NCI-H187 (cell line): ENCODE measurements at places on chromosomes 6 and 20.
A peak's percentile ranks its signal among the peaks of the same experiment; 100 is the strongest.

- no peak for DNase-seq
These were observed 39.1 kb upstream of the ARHGAP18 start for GRCh38 chr6:129748901-129749748.

DNA sequence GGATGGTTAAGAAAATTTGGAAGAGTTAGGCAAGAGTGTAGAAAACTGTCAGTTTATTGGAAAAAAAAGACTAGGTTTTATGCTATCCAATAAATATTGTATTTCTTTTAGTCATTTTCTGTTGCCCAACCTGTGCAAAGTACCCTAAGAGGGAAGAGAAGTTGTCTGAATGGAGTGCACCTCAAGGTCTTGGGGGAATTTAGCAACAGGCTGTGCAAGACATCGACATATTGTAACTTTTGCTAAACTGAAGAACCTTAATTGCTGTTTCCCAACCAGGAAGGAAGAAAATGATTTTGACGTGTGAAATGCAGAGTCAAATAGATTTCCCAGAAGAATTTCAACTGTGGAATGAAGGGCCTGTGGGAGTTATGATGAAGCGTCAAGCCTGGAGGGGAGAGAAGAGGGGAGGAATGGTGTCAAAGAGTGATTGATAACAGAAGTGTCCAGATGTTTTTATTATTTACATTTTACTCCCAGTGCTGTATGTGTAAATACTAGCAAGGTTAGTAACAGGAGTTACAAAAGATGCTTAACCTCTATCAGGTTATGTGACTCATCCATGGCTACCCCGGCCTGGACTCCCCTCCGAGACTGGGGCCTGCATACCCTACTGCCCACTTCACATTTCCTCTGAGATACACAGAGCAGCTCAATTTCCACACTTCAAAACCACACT, 246.8 kb downstream of the MYLK4 start:
- DNase-seq = no peak

DNA sequence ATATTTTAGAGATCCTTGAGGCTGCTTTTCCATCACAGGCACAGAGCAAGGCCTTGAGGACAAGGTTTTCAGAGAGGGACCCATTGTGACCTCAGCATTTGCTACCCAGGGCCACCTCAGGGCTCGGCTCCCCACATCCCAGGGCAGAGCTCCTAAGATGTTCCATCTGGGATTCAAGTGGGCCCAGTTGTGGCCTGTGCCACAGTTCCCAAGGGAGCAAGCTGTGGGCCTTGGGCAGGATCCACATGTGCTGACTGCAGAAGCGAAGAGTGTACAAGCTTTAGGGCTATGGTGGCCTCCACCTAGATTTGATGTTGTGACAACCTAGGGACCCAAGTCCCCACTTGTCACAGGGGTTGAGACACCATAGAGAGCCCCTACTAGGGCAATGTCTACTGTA, 608.1 kb downstream of the HACE1 start:
- DNase-seq = no peak

- DNase-seq = no peak
These were observed 3.5 kb downstream of the TBPL1 start for GRCh38 chr6:133956416-133957049.

- DNase-seq = no peak
These were observed 17.1 kb upstream of the MMP9 start for GRCh38 chr20:45991616-45992015.

DNA sequence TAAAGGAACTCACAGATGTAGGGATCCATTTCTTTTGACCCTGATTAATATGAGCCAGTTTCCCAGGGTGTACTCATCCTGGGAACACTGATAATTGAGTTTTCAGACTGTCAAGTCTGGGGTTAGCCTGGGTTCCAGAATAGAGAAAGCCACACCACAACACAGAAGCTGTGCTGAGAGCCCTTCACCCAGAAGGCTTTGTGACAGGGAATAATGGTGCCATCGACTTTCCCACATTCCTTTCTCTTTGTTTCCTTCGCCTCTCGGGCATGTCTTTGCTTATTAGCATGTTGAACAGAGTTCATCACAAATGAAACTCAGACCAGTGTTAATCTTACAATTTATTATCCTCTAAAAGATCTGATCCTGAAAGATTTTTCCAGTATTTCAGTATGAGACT, 95.0 kb downstream of the TCP11 start:
- DNase-seq = no peak

- no peak for DNase-seq
These were observed 81.8 kb downstream of the CLIC5 start for GRCh38 chr6:45933855-45934254.

- no peak for DNase-seq
These were observed 113.5 kb downstream of the OGFRL1 start for GRCh38 chr6:71402096-71402495.

DNA sequence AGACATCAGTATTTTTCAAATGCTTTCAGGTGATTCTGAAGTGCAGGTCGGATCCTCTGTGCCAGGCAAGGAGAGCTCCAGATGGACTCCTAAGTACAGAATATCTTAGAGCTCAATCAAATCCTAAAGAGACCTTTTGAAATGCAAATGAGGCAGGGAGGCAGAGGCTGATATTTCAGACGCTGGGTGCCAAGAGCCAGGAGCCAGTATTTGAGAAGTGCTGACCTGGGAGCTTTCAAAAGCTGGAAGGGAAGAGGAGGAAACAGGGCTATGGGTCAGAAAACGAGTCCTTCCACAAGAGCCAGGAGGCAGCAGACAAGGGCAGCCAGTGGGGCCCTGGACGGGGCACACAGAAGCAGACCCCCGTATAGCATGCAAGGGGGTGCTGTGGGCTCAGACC, 46.1 kb upstream of the DSN1 start:
- DNase-seq = peak; percentile 35

- no peak for DNase-seq
These were observed 6.4 kb downstream of the CDKAL1 start for GRCh38 chr6:20540683-20541082.

DNA sequence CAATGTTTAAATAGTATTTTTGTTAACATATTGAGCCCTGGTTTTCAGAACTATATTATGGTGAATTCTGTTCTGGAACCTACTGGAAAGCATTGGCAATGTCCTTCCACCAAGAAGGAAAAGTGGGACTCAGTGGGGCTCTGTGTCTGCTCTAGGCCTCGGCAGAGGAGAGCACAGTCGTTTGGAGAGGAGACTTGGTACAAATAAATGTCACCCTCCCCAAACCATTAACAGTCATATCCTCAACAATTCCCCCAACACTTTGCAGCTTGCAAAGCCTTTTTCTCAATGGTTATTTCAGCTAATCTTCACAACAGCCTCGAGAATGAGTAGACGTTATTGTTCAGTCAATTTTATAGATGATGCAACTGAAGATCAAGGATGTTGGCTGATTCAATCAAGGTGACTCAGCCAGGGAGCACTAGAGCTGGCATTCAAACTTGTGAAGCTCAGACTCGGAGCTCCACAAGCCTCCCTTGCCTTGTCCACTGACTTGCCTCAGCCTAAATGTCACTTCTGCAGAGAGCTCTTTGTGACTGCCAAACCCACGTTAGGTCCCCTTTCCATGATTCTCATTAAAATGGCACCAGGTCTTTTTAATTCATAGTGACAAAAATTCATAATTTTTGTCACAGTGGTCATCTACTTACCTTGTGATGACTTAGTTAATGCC, 60.6 kb downstream of the TOX2 start:
- no peak for DNase-seq

DNA sequence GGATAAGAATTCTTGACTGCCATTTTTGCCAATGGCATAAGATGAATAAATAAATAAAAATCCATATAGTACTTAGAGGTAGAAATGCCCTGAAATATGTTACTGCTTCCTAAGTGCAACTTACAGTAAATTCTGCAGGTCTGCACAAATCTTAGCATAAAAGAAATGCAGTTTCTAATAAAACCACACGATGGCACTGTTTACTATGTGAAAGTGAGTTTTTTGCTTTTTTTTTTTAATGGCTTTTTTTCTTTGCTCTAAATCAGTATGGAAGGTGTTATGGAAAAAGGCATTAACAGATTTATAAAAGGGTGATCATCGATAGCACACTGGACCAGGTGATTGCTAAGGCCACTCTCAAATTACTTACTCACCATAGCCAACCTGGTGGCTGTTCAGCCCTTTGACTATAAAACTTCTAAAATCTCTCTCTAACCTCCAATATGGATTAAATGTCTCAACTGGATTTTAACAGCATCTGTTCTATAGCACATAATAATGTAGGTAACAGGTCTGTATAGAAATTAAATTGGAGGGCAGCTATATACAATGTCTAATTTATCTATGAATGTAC, 45.8 kb downstream of the AHI1 start:
- DNase-seq = no peak

- DNase-seq = no peak
These were observed 14.8 kb downstream of the DDX43 start for GRCh38 chr6:73409395-73409794.

DNA sequence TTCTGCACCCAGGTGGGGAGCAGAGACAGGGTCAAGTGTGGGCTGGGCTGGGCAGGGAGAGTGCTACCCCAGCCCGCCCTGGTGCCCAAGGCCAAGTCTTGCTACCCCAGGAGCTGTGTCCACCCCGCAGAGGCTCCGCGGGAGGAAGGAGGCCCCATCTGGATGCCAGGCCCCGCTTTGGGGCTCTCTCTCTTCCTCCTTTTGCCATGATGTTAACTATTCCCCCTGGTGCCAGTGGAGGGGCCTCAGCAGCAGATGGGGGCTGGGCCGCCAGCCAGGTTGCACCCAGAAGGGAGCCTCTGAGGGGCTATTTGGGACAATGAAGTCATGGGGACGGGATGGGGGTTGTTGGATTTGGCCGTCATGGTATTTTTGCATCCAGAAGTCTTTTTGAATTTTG, 9.3 kb downstream of the SLC17A9 start:
- no peak for DNase-seq

- DNase-seq = no peak
These were observed 20.4 kb downstream of the PRSS16 start for GRCh38 chr6:27267857-27268434.

GRCh38 chr6:14174226-14174625, 56.7 kb downstream of the CD83 start:
- no peak for DNase-seq

DNA sequence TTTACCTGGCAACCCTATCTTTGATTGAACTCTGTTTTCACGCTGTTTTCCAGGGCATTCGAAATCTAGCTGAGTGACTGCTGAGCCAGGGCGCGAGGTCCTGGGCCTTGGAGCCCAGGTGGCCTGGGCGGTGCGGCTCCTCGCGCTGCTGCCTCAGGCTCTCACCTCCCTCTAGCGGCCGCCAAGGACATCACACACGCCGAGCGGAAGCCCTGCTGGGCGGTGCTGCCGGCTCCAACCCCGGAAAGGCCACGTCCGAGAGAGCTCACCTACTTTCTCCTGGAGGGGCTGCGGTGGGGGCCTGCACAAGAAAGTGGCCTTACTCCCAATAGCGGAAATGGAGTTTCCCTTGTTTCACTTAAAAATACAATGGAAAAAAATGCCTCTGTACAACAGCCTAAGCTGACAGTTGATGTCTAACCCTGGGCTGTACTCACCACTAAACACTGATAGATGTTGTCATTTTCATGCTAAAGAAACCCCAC, 77.7 kb downstream of the ELOVL4 start:
- peak; percentile 75 for DNase-seq
